ENCODE measurements at places on chromosomes 6 and 20. TPM values are rescaled to one million over a fixed set of nuclear protein-coding genes. Genes with fewer than 3 reads are reported as not detected.

GRCh38 chr6:12976366-12976765 lies 259.8 kb downstream of the PHACTR1 start:
- DNase-seq = no peak
- H3K27me3 ChIP-seq = peaks cover 5% of the 10 kb centered on the region
- H3K4me1 ChIP-seq = no peaks in the 10 kb centered on the region
- no peak overlapping the region for H3K4me3 ChIP-seq
- no peaks in the 10 kb centered on the region for H3K36me3 ChIP-seq

DNA sequence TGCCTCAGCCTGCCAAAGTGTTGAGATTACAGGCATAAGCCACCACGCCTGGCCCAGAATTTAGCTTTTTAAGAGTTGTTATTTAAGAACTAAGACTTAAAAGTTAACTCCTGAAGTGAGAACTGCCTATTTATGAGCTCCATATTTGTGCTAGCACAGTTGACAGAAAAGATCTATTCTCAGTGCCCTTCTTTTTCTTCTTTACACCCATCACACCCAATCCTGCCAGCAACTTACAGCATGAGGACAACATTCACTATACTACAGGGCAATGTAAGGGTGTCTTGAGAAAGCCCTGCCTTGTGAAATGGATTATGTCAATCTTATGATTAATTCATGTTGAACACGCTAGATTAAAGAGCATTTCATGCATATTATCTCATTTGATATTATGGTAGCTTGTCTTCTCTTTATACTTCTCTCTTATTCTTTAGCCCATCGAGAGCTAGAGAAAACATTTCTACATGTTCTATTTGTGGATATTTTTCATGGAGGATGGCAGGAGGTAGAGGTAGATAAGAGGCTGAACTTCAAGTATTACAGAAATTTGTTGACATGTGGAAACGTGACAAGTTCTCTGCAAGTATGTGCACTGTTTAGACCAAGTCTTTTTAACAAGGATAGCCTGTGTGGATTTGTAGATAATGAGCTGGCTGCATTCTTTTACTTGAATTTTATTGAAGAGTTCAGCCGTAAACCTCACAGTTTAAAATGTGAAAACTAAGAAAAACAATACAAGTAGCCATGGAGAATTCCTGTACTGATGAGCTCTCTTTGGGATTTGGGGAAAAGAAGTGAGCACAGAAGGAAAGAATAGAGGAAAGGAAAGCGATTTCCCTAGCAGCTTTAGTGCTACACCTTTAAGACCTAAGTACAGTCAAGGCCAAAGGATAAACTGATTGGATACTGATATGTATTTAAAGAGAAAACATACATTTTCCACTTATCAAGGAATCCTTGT lies 212.2 kb downstream of the ARHGAP18 start:
- H3K4me1 ChIP-seq = peaks cover 13% of the 10 kb centered on the region
- no peak overlapping the region for H3K4me3 ChIP-seq
- no peaks in the 10 kb centered on the region for H3K27me3 ChIP-seq

DNA sequence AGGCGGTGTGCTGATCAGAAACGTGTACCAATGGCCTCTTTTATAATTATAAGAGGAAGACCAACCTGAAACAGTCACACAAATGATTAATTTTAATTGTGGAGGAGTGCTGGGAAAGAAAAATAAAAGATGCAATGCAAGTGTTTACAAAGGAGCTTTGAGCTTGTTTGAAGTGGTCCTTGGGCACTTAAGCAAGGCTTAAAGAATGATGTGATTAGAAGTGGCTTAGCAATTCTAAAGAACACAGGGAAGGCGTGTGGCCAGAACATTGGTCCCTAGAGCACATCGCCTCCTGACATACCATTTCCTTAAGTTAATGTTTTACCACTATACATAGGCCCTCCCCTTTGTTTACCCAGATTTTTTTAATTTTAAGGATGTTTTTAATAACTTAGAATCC lies 26.1 kb downstream of the PTPN1 start:
- H3K36me3 ChIP-seq = peaks cover 3% of the 10 kb centered on the region
- H3K4me1 ChIP-seq = peaks cover 40% of the 10 kb centered on the region
- peak overlapping the region; percentile 21 for H3K27ac ChIP-seq
- no peak overlapping the region for H3K4me3 ChIP-seq

DNA sequence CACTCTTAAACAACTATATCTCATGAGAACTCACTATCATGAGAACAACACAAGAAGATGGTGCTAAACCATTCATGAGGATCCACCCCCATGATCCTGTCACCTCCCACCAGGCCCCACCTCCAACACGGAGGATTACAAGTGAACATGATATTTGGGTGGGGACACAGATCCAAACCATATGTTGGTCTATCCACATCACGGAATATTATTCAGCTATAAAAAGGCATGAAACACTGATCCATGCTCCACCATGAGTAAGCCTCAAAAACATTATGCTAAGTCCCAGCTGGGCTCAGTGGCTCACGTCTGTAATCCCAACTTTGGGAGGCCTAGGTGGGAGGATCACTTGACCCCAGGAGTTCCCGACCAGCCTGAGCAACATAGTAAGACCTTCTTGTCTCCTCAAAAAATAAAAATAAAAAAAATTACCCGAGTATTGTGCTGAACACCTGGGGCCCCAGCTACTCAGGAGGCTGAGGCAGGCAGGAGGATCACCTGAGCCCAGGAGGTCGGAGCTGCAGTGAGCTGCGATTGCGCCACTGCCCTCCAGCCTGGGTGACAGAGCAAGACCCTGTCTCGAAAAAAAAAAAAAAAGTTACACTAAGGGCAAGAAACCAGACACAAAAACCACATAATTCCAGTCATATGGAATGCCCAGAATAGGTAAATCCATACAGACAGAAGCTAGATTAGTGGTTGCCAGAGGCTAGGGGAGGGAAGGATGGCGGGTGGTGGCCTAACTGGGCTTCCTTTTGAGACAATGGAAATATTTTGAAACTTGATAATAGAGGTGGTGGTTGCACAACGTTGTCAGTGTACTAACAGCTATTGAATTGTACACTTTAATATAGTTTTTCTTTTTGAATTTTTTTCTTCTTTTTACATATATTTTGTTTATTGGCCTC lies 43.1 kb downstream of the ZNF217 start:
- no peak for DNase-seq
- peaks cover 7% of the 10 kb centered on the region for H3K4me1 ChIP-seq
- H3K36me3 ChIP-seq = no peaks in the 10 kb centered on the region
- H3K4me3 ChIP-seq = no peak overlapping the region

- H3K27me3 ChIP-seq = no peaks in the 10 kb centered on the region
- DNase-seq = no peak
- H3K36me3 ChIP-seq = no peaks in the 10 kb centered on the region
Measured at GRCh38 chr20:44646641-44647274, 4.7 kb downstream of the ADA start.

- peaks cover 2% of the 10 kb centered on the region for H3K36me3 ChIP-seq
- H3K4me1 ChIP-seq = peaks cover 48% of the 10 kb centered on the region
- no peak for DNase-seq
- H3K27me3 ChIP-seq = no peaks in the 10 kb centered on the region
- H3K27ac ChIP-seq = peak overlapping the region; percentile 98
Measured at GRCh38 chr6:149033454-149033853, 284.1 kb upstream of the TAB2 start.

- H3K4me3 ChIP-seq = no peak overlapping the region
- H3K36me3 ChIP-seq = no peaks in the 10 kb centered on the region
- DNase-seq = peak; percentile 5
Measured at GRCh38 chr6:146785001-146785585, 186.3 kb downstream of the ADGB start.

DNA sequence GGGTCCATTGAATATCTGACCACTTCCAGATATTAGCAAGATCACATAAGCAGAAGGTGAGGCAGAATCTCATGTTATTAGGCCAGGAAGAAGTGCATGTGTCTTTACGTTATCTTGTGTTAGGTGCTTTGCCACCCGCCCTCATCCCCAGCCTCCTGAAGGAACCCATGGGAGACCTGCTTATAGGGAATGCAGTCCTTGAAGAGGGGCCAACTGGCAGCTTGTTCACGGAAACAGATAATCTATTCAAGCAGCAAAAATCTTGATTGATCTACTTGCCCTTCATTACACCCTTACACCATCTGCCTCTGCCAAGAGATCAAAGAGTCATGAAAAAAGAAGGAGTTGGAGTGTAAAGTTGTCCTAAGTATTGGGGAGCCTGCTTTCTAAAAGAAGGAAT lies 576.4 kb downstream of the HTR1B start:
- DNase-seq = no peak
- H3K4me3 ChIP-seq = no peak overlapping the region
- no peaks in the 10 kb centered on the region for H3K27me3 ChIP-seq
- H3K27ac ChIP-seq = no peak overlapping the region
- H3K36me3 ChIP-seq = no peaks in the 10 kb centered on the region

GRCh38 chr6:149903938-149904611 lies 6.2 kb upstream of the RAET1E start:
- no peak overlapping the region for H3K27ac ChIP-seq
- peaks cover 14% of the 10 kb centered on the region for H3K27me3 ChIP-seq
- no peak overlapping the region for H3K4me3 ChIP-seq
- DNase-seq = no peak
- H3K36me3 ChIP-seq = peaks cover 2% of the 10 kb centered on the region
- peaks cover 2% of the 10 kb centered on the region for H3K4me1 ChIP-seq

- no peak for DNase-seq
- H3K27me3 ChIP-seq = peaks cover 83% of the 10 kb centered on the region
- H3K36me3 ChIP-seq = peaks cover 7% of the 10 kb centered on the region
- no peak overlapping the region for H3K4me3 ChIP-seq
Measured at GRCh38 chr20:37673444-37673843, 20.4 kb upstream of the CTNNBL1 start.

GRCh38 chr6:119627908-119628669 lies 278.5 kb upstream of the MAN1A1 start:
- H3K27me3 ChIP-seq = peaks cover 25% of the 10 kb centered on the region
- DNase-seq = no peak
- peaks cover 3% of the 10 kb centered on the region for H3K4me1 ChIP-seq
- no peaks in the 10 kb centered on the region for H3K36me3 ChIP-seq
- H3K27ac ChIP-seq = no peak overlapping the region

DNA sequence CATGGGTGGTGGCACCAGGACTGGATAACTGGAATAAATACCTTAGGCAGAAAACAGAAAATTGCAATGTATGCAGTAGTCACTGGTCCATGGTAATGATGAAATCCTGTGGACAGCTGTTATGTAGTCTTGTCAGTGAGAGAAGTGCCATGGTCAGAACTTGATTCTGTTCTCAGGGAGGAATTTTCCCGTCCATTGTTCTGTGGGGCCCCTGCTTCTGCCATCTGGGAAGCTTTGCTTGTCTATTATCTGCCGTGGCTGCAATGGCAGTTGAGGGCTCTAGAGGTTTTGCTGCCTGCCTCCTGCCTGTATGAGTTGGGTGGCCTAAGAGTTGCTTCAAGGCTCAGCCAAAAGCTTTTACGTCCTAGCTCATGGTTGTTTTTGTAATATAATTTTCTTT lies 126.8 kb upstream of the SLC35B3 start:
- H3K36me3 ChIP-seq = no peaks in the 10 kb centered on the region
- H3K4me3 ChIP-seq = no peak overlapping the region
- no peak overlapping the region for H3K27ac ChIP-seq
- DNase-seq = no peak

DNA sequence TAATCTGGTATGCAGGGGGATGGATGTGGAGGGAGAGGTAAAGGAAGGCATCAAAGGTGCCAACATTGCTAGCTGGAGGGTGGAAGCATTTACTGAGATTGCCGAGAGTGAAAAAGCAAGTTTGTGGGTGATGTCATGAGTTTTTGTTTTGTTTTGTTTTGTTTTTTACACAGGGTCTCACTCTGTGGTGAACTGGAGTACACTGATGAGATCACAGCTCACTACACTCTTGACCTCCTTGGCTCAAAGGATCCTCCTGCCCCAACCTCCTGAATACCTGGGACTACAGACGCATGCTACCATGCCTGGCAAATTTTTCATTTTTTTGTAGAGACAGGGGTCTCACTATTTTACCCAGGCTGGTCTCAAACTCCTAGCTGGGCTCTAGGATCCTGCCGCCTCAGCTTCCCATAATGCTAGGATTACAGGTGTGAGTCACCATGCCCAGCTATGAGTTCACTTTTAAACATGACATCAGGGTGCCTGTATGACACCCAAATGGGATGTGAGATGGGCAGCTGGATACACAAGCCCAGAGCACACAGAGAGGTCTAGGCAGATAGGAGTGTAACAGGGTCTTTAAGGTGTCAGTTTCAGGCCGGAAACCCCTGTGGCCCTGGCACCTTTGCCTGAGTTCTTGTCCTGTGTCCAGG lies 35.1 kb upstream of the HMGA1 start:
- H3K36me3 ChIP-seq = no peaks in the 10 kb centered on the region
- H3K4me3 ChIP-seq = no peak overlapping the region
- no peak for DNase-seq
- H3K27ac ChIP-seq = no peak overlapping the region
- no peaks in the 10 kb centered on the region for H3K27me3 ChIP-seq
- H3K4me1 ChIP-seq = peaks cover 3% of the 10 kb centered on the region

DNA sequence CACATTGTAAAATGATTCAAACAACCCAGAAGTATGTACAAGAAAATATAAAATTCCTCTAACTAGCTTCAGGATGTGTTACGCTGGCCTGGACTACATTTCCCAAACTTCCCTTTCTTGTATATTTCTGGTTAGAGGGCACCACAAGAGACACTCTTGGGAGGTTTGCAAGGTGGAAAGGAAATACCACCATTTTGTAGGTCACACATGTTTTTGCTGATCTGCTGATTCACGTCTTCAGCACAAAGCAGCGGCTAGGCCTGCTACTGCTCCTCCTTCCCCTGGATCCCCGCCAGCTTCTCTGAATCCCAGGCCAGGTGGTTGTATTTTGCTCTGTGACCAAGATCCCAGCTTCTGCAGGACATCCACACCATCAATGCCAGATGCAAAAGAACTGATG lies 104.2 kb downstream of the AGPAT4 start:
- H3K4me3 ChIP-seq = no peak overlapping the region
- peaks cover 6% of the 10 kb centered on the region for H3K36me3 ChIP-seq
- H3K4me1 ChIP-seq = peaks cover 4% of the 10 kb centered on the region
- H3K27me3 ChIP-seq = no peaks in the 10 kb centered on the region
- peak overlapping the region; percentile 27 for H3K27ac ChIP-seq

GRCh38 chr20:1992359-1993110 lies 1.3 kb downstream of the PDYN start:
- H3K4me3 ChIP-seq = no peak overlapping the region
- H3K4me1 ChIP-seq = peaks cover 15% of the 10 kb centered on the region
- peaks cover 83% of the 10 kb centered on the region for H3K27me3 ChIP-seq
- no peak for DNase-seq
- H3K36me3 ChIP-seq = peaks cover 7% of the 10 kb centered on the region
- no peak overlapping the region for H3K27ac ChIP-seq

GRCh38 chr6:112827793-112828192 lies 480.7 kb downstream of the RFPL4B start:
- no peaks in the 10 kb centered on the region for H3K4me1 ChIP-seq
- H3K27me3 ChIP-seq = no peaks in the 10 kb centered on the region
- no peak overlapping the region for H3K27ac ChIP-seq
- H3K36me3 ChIP-seq = no peaks in the 10 kb centered on the region

GRCh38 chr20:47544852-47545251 lies 43.2 kb downstream of the NCOA3 start:
- H3K27ac ChIP-seq = no peak overlapping the region

- peaks cover 25% of the 10 kb centered on the region for H3K4me1 ChIP-seq
- no peak overlapping the region for H3K4me3 ChIP-seq
- H3K27me3 ChIP-seq = no peaks in the 10 kb centered on the region
- no peak for DNase-seq
- peak overlapping the region; percentile 24 for H3K27ac ChIP-seq
Measured at GRCh38 chr20:3996399-3996798, 19.0 kb downstream of the RNF24 start.

The RIPOR3 gene
- total RNA-seq = not detected

The RCAN2 gene
- not detected for total RNA-seq

The TMEM151B gene
- total RNA-seq = not detected

The PRND gene
- not detected for total RNA-seq

The GCM1 gene
- not detected for total RNA-seq

The LGSN gene
- total RNA-seq = not detected

The GJA10 gene
- not detected for total RNA-seq

The TCF15 gene
- not detected for total RNA-seq

The CRISP3 gene
- total RNA-seq = not detected

The EDN1 gene
- total RNA-seq = 1.2 TPM

The ADGB gene
- total RNA-seq = not detected
